Inflammatory macrophage (primary cell): ENCODE measurements at places on chromosomes 7 and 10.

- no peak for DNase-seq
These were observed 226.6 kb upstream of the BMPER start for GRCh38 chr7:33678569-33679335.

GRCh38 chr10:122154031-122154544 is 117.0 kb upstream of the BTBD16 start:
- DNase-seq: no peak

DNA sequence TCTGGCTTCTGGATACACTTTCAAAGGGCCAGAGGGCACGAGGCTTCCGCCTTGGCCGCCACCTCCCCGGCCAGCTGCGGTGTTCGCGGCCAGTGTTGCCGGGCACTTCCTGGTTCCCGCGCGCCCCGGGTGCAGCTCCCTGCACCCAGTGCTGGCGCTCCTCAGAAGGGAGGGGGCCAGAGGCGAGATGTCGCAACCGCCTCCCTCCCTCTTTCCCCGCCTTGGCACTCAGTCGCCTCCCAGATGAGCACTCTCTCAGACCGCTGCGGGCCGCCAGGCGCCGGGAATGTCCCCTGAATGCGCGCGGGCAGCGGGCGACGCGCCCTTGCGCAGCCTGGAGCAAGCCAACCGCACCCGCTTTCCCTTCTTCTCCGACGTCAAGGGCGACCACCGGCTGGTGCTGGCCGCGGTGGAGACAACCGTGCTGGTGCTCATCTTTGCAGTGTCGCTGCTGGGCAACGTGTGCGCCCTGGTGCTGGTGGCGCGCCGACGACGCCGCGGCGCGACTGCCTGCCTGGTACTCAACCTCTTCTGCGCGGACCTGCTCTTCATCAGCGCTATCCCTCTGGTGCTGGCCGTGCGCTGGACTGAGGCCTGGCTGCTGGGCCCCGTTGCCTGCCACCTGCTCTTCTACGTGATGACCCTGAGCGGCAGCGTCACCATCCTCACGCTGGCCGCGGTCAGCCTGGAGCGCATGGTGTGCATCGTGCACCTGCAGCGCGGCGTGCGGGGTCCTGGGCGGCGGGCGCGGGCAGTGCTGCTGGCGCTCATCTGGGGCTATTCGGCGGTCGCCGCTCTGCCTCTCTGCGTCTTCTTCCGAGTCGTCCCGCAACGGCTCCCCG is at the start of gene FFAR4:
TSS of gene FFAR4 (plus strand) at position 231 of the 842 bp plus-strand sequence. CDS start at position 287, 56 bp downstream.
- peak; percentile 83 for DNase-seq

DNA sequence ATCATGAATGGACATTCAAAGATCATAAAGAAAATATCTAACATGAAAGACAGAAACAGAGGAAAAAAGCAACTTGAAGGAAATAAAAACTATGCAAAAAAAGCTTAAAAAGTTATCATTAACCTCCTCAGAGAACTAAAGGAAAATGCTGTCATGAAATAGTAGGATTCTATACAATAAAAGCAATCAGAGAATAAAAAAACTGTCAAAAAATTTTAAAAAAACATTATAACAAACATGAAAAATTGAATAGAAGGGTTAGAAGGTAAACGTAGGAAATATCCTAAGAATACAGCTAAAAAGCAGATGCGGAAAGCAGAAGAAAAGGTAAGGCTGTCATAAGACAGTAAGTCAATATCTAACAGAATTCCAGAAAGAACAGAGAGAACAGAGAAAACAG is 44.8 kb downstream of the SGMS1 start:
- no peak for DNase-seq

GRCh38 chr7:128209229-128210035 is 31.6 kb upstream of the LEP start:
- DNase-seq: peak; percentile 86

GRCh38 chr10:46171661-46172060 is 115.1 kb upstream of the ANTXRL start:
- DNase-seq: no peak

DNA sequence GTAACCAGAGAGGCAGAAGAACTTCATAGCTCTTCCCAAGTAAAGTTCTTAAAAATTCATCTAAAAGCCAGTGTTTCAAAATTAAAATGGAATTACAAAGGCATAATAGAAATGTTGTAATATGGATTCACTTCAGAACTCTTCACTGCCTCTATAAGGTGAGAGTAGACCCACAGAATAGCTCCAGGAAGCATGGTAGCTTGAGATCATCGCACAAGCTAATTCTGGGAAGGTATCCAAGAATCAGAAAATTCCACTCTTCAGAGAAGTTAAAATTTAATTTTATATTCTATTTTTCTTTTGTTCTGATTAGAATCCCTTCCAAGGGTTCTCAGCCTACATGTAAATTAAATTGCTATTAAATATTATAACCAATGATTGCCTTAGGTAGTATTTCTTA is 1.5 kb upstream of the DHX32 start:
- DNase-seq: no peak

DNA sequence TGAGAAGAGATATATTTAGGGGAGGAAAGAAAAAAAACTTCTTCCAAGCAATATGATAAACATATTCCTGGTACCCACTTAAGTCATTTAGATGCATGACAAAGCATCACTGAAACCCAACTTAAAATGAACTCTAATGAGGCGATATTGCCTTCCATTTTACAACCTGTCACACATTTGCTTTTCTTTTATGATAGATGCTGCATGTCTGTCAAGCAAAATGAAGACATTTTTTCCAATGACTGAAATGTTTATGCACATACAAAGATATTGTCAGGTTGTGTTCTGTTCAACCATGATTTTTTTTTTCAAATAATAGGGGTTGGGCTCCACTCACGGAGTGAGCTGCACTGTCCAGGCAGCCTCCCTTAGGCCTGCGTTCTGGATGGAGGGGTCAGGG is 894.4 kb downstream of the SORCS3 start:
- no peak for DNase-seq

DNA sequence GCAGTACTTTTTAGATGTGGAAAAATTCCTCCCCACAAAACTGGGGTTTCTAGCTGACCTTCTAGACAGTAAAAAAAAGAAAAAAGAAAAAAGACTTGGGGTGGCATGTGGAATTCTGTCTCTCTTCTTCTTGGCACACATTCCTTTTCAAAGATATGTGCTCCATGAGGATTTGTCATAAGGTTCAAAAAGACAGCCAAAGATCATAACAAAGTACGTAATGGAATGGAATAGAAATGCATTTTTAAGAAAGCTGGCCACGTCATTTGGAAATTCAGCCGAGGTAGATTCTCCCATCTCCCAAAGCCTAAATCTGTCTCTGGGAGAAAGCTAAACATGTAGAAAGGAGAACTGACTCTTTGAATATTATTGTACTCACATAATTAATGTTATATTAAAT is 381.3 kb upstream of the NFE2L3 start:
- DNase-seq: no peak

- DNase-seq: no peak
These were observed 688.7 kb downstream of the SDK1 start for GRCh38 chr7:3989723-3990122.

DNA sequence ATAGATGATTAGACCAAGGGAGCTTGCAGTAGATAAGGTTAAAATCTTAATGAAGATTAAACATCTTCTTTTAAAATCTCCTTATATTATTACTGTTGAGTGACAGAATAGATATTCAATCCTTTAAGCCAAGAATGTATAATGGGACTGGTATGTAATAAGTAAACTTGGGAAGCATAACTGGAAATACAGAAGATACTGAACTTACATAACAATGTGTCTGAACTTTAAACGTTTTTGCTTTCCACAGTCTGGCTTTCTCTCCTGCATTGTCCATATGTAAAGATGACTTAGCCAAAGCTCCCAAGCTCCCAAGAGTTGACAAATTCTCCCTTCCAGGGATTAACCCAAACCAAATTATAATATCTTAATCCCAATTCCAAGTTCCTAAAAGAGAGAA is 129.8 kb downstream of the KCND2 start:
- no peak for DNase-seq

- DNase-seq: no peak
These were observed 152.1 kb downstream of the FZD1 start for GRCh38 chr7:91416155-91416865.
